ENCODE measurements at places on chromosomes 2 and 18. TPM values are rescaled to one million over a fixed set of nuclear protein-coding genes. Genes with fewer than 3 reads are reported as not detected.

Gene CYP20A1
- 26.9 TPM for total RNA-seq

Gene TMEM37
- total RNA-seq: under 0.01 TPM

Gene MPP4
- total RNA-seq: 11.1 TPM

- no peak for DNase-seq
Observed at GRCh38 chr18:76098674-76099411, 396.2 kb downstream of the ZNF516 start.

DNA sequence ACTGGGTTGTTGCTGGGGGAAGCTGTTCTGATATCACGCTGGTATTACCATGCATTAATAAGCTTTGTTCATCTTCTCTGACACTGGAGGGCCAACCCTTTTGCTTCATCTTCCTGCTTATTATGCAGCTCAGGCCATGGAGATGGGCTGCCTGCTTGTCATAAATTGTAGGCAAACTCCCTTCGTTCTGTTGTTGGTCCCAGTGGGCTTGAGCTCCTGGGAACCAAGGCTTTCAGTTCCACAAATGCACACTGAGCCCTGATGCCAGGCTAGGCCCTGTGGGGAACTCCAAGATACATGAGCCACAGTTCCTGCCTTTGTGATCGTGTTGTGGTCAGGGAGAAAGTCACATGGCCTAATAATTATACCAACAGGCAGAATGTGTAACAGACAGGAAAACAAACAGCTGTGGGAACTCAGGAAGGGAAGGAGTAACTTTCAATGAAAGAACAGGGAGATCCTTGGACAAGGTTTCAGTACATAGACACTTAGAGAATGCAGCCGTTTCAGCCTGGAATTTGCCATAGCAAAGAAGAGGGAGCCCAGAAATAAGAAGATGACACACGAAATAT, 49.0 kb upstream of the BCL2L11 start:
- DNase-seq: peak; percentile 73

- DNase-seq: no peak
Observed at GRCh38 chr2:145108959-145109710, 589.2 kb upstream of the ZEB2 start.

GRCh38 chr2:70534183-70534836, 19.3 kb downstream of the TGFA start:
- no peak for DNase-seq

DNA sequence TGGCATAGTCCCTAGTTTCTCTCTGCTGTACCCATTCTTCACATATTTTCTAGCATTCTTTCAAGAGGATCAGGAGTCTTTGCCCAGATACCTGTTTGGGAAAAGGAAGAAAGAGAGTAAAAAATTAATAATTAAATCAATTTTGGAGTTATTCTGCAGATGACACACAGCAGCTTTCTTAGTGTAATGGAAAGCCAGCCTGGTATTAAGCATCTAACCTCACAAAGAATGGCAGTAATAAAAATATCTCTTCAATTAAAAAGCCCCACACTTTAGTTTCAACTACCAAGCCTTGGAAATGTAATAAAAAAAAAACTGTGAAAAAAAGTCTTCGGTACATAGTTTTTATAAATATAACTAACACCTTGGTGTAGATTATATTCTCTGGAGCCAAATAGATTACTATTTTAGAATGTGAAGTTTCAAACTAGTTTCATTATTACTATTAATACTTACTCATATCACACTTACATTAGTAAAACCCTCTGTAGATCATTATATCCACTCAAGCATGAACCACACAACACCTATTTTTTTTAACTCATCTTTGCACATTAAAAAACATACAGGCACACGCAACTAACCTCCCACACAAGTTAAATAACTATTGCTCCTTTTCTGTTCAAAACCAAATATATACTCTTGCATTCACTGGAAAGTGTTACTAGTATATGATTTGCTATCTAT, 90.9 kb downstream of the GPD2 start:
- no peak for DNase-seq

DNA sequence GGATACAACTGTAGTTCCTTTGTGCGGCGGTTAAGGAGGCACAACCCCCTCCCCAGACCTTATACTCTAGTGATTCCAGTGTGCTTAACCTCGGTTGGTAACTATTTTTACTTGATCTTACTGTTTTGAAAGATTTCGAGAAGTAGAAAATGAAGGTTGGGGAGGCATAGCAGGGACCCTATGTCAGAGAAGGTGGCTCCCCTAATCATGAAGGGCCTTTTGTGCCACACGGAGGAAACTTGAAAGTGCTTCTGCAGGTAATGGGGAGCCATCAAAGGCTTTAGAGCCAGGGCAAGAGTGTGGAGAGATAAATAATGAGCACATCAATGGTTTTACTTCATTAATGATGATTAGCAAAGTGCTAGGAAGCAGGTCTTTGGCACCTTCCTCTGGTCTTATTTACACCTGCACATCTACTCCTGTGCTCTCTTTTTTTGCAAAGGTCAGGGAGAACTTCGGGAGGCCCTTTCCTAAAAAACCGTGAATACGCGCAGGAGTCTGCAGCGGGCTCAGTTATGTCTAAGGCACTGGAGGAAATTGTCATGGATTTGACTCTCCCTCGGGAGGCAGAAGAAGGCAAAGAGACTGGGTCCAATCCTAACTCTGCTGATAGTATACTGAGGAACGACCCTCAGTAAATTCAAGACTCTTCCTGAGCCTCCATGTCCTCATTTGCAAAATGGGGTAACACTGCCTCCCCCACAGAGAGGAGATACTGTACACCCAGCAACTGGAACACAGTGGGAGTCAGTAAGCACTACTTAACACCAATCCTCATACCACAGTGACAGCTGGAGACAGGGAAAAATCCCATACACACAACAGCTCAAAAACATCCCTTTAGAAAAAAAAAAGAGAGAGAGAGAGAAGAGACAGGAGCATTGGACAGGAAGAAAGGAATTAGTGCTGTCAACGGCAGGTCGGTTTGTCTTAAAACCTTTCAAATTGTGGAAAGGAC, 81.6 kb downstream of the DDX1 start:
- no peak for DNase-seq

DNA sequence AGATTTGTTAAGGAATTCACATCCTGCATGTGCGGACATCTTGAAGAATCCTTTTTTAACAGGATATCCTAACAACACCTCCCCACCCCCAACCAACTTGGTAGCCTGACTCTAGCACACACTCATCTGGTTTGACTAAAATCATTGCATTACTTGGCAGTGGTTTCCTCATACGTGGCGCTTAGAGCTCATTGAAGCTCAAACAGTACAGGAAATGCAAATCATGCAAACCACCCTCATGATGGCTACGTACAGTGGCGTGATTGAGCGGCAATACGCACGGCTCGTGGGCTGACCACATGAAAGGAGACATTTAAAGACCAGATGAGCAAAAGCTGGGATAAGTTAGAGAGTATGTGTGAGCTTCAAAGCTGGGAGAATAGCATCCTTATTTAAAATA, 336.2 kb downstream of the ZEB2 start:
- peak; percentile 85 for DNase-seq

- DNase-seq: no peak
Observed at GRCh38 chr2:3662239-3662638, 4.2 kb downstream of the ALLC start.

DNA sequence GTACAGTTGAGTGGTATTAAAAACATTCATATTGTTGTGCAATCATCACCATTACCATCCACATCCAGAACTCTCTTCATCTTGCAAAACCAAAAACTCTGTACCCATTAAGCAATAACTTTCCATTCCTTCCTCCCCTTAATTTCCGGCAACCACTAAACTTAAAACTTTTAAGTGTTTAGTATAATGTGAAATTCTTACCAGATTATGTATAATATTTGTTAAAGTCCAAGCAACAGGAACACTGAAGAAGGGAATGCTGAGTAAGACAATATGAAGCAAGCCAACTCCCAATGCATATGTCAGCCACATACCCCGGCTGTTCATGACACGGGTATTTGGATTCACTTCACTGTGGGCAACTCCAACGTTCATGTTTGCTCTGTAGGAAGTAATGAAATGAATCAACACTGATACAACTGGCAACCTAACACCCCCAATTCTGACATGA, 1.9 kb downstream of the ORMDL1 start:
- DNase-seq: peak; percentile 29

All from IMR-90 (cell line).